ENCODE measurements at places on chromosomes 12 and 14.

DNA sequence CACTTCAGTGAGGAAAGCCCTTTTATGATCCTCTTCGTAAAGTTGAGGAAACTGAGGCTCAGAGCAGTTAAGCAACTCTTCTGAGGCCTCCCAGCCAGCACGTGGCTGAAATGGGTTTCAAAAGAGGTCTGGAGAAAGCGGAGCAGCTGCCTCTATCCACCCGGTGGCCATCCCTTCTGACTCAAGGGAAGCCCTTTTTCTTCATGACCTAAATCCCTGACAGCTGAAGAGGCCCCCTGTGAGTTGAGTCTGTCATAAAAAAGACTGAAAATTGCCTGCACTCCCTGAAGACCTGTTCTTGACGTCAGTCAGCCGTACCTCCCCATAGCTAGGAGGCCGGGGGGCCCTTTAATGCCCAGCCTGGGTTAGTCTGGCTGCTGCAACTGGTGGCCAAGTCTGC, 10.7 kb downstream of the CMKLR1 start:
- DNase-seq: no peak

DNA sequence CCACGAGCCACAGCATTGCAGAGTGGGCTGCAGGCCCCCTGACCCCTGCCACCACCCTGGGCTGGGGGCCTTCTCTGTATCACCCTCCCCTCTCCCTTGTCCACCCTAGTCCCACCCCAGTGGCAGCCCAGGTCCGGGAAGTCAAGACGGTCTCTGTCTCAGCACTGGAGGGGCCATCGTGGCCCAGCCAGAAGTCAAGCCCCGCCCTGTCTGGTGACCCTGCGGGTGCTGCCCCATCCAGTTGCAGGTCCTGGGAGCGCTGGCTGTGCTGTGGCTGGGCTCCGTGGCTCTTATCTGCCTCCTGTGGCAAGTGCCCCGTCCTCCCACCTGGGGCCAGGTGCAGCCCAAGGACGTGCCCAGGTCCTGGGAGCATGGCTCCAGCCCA, 2.7 kb downstream of the PLD4 start:
- no peak for DNase-seq

GRCh38 chr14:21923820-21924219, 250.2 kb upstream of the OR4E1 start:
- no peak for DNase-seq

DNA sequence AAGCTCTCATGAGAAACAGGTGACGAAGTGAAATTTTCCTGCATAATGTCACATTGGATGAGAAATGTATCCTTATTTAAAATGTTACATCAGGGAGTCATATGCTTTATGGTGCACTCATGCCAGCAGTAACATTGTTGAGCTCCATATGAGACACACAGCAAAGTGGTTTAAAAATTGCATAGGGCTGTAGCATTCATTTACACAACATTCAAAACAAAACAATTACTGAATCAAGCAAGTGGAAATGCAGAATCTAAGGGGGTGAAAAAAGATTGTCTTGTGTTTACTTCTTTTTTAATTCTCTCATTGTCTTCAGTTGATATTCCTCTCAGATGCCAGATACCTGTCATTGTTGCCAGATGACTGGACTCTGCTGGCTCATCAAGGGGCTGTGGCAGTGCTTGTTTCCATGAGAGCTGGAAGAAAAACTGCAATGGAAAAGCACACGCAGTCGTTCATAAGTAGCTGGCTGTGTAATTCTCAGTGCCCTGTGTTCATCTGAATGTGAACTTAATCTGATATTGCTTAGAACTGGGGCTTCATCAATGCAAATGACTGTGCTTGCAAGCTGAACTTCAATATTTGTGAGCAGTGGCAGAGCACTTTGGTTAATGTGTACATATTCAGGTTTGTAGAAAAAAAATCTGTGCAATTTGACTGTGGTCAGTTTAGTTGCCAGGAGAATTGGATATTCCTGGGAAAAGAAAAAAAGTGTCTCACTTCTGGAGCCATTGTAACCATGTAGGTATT, 305.6 kb downstream of the RAD51B start:
- DNase-seq: no peak

DNA sequence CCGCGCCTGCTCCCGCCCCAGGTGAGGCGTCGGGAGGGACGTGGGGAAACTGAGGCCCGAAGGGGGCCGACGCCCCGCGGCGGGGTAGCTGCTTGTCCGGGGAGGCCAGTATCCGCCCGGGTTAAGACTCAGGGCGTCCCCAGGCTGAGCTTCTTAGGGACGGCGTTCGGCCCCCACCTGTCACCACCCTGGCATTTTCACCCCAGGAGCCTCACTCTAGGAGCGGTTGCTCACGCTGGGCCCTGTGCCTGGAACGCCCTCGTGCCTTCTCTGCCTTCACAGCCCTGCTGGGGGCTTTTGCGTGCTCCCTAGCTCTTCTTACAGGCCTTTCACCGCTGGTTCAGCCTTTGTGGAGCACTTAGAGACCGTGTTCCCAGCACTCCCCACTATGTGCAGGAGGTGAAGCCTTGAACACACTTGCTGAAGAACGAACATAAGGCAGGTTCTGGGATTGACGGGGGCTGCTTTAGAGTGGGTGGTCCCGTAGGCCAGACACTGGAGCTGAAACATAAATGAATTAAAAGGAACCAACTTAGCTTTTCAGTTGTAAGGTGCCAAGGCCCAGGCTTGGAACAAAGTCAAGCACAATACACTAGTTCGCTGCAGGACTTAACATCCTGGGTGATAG, 601 bp downstream of the ZNF839 start:
- peak; percentile 72 for DNase-seq

- DNase-seq: no peak
Measured at GRCh38 chr14:74350211-74350927, 2.1 kb downstream of the VRTN start.

- no peak for DNase-seq
Measured at GRCh38 chr14:74855945-74856344, 20.0 kb downstream of the PROX2 start.

DNA sequence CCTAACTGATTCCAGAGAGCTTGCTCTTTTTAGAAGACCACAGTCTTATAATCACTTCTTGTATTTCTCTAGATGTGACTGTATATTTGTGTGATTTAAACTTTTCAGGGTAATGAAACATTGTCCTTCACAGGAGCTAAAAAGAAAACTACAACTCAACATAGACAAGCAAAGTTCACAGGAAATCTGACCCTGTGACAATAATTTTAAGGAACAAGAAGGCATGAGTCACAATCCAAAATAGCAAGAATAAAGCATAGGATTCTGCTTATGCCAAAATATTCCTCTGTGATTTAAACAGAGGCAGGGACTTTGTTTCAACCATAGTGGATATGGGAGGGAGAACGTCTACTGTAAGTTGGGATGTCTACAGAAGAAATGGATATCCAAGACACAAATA, 44.3 kb downstream of the GPR65 start:
- DNase-seq: no peak

DNA sequence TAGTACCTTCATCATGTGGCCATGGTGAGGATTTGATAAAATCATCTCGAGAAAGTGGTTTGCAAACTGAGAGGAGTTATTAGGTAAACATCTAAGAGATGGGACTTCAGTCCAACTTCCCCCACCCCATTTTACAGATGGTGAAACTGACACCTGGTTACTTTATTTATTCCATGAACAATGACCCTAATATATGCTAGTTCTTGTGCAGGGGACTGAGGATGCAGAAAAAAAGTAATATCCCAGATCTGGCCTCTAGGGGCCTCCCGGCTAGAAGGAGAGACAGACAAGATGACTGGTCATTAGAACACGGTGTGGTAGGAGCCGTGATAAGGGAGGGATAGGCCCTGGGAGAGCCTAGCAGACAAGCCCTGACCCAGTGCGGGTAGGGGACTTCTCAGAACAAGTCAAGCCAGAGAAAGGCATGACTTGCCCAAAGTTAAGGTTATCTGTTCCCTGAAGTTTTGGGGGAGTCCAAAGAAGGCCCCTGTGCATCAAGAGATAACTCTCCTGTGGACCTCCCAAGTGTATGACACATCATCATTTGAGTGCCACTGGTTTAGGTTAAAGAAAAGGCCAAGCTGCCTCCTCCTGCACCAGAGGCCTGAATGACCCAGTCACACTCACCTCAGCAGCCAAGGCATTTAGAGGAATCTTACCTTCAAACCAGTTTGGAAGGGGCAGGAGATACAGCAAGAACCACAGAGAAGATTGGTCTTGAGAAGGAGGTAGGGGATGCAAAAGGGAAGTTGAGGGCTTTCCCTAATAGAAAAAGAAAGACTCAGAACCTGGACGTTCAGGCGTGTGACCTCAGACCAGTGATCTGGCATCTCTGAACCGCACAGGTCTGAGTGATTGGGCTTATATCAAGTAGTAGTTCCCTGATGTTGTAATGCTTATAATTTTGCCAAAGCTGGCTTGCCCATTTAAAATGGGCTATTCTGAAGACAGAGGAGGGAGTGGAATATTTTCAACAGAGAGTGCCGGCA, 1.6 kb downstream of the CMKLR1 start:
- DNase-seq: no peak

DNA sequence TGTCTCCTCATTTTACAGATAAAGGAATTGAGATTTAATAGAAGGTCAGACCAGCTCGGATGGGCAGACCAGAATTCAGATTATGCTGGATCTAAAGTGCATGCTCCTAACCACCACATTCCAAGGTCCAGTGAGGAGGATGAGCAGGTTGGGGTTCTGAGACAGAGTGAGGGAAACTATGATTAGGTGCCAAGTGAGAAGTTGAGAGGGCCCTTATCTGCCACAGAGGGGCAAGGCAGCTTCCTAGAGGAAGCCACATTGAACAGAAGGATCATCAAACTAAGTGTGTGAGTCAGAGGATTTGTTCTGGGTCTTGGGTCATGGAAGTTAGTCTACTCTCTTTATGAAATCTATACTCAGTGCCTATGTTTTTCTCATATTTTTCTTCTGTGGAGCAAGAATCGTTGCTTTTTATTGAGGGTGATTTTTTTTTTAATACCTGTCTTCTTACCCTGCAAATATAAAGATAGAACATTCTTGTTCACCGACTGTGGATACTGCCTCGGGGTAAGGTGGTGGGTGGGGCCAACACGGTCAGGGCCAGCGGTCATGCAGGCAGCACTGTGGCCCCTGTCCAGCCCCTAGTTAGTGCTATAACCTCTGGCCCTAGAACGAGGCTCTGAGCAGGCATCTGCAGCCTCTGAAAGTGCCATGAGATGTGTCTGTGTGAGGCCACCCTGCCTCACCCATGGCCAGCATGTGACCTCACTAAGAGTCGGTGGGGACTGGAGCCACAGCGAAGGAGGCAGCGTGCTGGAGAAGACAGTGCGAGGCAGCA, 55.6 kb upstream of the PTHLH start:
- no peak for DNase-seq

GRCh38 chr12:25433024-25433423, 120.1 kb downstream of the LMNTD1 start:
- no peak for DNase-seq

GRCh38 chr12:89863493-89863938, 154.9 kb upstream of the ATP2B1 start:
- DNase-seq: no peak

DNA sequence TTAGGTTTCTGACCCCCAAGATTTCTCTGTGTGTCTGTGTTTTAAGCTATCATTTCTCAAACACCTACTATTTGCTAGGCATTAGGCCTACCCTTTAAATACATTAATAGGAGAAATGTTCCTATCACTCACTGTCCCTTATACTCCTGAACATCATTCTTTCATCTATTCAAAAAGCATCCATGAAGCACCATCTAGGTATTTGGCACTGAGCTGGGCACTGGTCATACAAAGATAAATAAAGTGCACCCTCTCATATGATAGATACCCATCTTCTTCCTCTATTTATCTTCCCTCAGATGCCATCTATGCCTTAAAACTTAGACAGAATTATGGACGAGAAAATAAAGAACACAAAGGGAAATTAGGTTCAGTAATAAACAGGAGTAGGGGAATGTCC, 20.4 kb downstream of the SIX1 start:
- no peak for DNase-seq

DNA sequence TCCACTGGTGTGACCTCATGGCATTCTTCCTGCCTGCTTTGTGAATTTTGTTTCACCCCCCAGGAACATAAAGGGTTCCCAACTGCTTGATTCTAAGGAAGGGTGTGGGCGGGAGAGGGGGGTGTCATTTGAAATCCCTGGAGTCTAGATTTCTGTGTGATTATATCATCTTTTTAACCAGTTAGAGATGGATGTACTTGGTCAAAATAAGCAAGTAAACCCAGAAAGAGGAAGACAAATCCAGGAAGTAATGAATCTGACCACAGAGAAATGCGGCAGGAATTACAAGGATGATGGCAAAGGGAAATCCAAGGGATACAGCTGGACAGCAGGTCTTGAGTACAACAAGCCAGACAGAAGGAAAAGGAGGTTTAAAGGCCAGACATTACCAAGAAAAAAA, 38.9 kb downstream of the DMAC2L start:
- no peak for DNase-seq

DNA sequence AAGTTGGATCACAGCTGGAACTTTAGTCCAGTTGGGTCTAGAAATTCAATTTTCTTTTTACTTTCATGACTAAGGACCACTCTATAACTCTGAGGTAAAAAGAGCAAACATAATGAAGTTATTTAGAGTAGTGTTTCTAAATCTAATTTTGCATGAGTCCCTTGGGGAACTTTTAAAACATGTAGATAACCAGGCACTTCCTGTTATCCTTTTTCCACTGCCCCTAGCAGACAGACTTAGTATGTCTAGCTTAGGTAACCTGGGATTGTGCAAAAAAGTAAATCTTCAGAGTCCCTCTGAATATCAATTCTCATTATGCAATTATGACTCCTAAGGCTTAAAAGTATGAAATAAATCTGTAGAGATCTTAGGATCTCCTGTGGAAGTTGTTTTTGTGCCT, 371.2 kb downstream of the DIO2 start:
- DNase-seq: no peak

DNA sequence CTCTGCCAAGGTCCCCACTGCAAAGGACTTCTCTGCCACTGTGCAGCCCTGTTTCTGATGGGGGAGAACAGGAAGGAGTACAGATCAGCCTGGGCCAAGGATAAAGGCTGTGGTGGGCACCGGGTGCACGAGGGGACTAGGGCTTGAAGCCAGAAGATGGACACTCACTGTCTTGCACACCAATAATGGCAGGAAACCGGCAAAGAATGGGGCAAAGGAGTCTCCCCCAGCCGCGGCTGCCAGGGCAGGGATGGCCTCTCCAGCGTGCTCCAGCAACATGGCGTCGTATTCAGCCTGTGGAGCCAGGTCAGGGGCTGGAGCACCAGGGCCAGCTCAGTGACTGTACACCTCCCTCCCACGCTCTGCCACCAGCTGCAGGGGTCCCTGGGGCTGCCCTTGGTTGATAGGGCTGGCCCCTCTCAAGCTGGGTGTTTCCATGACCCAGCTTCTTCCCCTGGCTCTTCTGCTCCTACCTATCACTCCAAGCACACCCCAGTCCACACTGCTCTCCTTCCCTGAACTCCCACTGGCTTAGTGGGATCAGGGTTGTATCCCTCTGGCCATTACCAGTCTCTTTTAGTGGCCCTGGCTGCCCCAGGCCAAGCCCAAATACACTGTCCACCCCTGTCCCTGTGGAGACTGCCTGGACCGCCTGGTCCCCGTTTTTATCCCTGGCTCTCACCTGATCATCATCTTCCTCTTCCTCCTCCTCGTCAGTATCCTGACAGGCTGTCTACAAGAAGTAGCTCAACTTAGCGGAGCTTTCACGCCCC, 6.3 kb downstream of the IPO4 start:
- peak; percentile 40 for DNase-seq

All from right cardiac atrium (tissue), 5 donors.